Hypothalamus (tissue), 51 donors: ENCODE measurements at places on chromosomes 3 and 15.

- DNase-seq, result no peak
Measured at GRCh38 chr3:112744106-112744505, 102.6 kb downstream of the CD200R1L start.

- DNase-seq, result peak; percentile 79
Measured at GRCh38 chr15:85751291-85752123, 43.2 kb downstream of the KLHL25 start.

DNA sequence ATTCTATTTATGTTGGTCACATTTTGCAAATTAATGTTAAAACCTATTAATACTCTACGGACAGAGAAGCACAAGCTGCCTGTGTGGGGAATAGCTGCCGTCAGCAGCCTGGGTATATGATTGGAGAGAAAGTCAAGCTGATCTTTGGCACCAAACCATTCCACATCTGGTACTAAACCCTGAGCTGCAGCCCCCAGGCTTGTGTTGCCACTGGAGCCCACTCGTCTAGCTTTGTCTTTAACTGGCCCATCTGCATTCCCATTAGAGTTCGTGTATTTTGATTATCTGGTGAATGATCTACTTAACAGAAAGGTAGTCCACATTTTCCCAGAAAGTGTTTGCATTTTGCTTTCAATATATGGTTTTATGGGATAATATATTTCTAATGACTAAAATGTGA lies 5.4 kb downstream of the NDUFB4 start:
- DNase-seq, result no peak

- no peak for DNase-seq
Measured at GRCh38 chr3:25485673-25486072, 57.6 kb downstream of the RARB start.

GRCh38 chr3:190326930-190327329 lies 4.7 kb upstream of the CLDN1 start:
- DNase-seq, result no peak

- no peak for DNase-seq
Measured at GRCh38 chr3:1953536-1953935, 145.1 kb upstream of the CNTN4 start.

DNA sequence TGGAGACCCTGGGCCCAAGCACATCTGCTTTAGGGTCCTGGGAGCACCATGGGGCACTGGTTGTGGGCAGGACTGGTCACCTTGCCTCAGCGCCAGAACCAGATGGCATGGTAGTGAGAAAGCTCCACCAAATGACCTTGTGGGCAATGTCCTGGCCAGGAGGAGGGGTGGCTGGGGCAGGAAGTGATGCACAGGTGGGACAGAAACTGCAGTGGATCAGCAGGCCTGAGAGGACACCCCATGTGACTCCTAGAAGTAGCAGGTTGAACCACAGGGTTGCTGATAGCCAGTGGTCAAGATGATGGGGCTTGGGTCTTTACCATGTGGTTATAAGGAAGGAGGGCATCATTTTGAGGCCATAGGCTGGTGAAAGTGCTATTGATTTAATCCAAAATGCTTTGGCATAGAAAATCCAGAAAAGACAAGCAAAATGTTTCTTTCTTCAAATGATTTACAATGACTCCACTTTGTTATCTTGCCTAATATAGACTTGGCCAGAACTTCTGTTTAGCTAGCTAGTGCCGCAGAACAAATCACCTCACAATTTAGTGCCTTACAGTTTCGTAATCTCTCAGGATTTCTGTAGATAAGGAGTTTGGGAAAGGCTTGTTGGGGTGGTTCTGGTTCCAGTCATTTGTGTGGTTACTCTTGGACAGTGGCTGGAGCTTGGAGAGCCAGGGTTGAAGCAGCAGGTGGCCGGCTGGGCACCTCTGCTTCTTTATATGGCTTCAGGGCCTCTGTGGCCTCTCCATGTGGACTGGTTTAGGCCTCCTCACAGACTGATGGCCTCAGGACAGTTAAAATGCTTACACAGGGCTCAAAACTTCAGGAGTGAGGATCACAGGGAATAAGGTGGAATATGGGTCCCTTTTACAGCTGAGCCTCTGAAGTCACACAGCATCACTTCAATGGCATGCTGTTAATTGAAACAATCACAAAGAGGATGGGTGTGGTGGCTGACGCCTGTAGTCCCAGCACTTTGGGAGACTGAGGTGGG lies 27.5 kb downstream of the TMEM158 start:
- DNase-seq, result no peak

DNA sequence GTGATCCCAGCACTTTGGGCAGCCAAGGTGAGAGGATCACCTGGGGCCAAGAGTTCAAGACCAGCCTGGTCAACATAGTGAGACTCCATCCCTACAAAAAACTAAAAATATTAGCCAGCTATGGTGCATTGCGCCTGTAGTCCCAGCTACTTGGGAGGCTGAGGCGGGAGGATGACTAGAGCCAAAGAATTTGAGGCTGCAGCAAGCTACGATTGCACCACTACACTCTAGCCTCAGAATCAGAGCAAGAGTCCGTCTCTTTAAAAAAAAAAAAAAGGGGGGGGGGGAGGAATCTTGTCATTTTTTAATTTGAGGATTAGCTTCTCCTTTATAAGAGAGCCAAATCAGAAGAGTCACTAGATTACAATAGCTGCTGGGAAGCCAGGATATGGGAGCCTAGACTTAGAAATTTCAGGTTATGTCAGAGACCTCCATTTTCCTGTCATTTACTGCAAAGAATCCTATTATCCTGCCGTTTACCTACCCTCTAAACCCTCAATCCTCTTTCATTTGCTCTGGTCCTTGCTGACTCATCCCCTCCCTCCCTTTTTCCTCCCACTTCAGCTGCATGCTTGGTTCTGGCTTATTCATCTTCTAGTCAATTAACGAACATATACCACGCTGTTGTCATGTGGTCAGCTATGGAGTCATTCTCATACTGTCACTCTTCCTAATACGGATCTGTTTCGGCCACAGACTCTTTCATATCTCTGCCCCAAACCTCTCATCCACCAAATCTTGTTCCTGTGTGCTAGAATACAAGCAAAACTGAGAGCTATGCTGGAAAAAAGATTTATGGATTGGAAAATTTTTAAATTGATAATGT lies 83.8 kb upstream of the PPIB start:
- DNase-seq, result no peak

GRCh38 chr3:150830094-150830681 lies 67.2 kb upstream of the SIAH2 start:
- no peak for DNase-seq
